ENCODE measurements at places on chromosomes 7 and 10. TPM values are rescaled to one million over a fixed set of nuclear protein-coding genes. Genes with fewer than 3 reads are reported as not detected.

Gene COL28A1
- 0.16 TPM for polyA plus RNA-seq

Gene CYTH3
- 34.8 TPM for polyA plus RNA-seq

Gene TUBAL3
- polyA plus RNA-seq = not detected

Gene SMARCD3
- polyA plus RNA-seq = 43.8 TPM

Gene PDE6C
- polyA plus RNA-seq = not detected

Gene CRTAC1
- polyA plus RNA-seq = not detected

Gene PRSS37
- not detected for polyA plus RNA-seq

Gene JAKMIP3
- polyA plus RNA-seq = 0.09 TPM

Gene SLC13A1
- polyA plus RNA-seq = not detected

- DNase-seq = no peak
Measured at GRCh38 chr10:121593281-121594075, 4.8 kb downstream of the FGFR2 start.

- DNase-seq = no peak
Measured at GRCh38 chr7:127905021-127905420, 126.2 kb downstream of the LRRC4 start.

DNA sequence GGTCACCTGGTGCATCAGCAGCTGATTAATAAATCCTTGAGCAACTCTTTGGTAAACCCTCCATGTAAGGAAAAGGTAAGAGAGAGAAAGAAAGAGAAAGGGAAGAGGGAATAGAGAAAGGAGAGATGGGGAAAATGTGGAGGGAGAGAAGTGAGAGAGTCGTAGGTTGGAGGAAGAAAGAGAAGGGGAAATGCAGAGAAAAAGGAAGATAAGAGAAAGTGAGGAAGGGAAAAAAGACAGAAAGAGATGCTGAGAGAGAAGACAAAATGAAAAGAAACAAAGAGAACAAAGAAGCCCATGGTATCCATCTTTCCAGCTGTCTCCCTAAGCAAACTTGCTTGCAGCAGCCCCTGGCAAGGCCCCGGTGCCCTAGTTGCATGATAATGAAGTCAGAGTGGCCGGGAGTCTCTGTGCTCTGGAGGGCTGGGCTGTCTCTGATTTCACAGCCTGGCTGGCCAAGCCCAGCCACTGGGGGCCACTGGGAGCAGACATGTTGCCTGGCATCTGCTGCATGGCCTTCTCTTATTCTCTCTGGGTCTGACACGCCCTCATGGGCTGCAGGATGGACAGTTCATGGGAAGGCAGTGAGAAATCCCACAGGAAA, 48.4 kb downstream of the PRR15 start:
- DNase-seq = no peak

DNA sequence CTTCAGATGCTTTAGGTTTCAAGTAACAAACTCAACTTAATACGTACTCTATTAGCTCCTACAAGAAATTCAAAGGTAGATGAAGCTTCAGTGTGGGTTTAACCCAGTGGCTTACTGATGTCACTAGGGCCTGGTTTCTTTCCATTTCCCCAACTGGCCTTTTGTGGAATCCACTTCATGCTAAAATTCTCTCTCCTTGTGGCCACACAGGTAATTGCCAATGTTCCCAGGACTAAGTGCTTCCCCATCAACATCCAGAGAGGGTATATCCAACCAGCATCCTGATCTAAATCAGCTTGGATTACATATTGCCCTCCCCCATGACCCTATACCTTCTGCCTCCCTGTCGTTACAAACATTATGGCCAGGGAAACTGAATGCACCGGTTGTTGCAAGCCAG, 10.7 kb downstream of the FBXL13 start:
- no peak for DNase-seq

DNA sequence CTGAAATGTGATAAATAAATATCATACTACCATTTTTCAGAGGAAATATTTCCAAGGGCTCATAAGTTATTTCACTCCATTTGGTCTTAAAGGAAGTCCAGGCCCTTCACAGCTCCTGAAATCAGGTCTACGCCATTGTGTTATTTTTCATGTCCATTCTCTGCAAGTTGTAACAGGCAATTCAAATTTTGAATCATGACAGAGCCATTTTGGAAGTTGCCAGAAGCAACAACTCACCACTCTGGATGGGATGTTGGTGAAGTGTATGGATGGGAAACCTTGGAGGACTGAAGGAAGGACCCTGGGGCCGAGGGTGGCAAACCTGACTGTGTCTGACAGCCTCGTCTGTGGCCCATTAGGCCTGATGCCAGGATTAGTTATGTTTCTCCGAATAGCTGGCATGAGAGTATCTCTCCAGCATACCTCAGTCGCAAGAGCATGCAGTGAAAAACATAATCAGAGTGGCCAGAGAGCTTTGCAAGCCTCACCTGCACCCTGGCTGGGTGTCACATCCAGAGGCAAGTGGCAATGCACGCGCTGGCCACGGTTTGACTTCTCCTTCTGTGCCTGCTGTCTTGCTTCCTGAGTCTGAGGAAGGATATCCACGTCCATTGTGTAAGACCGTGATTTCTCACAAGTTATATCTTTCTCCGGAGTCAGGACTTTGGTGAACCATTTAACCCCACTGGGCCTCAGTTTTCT, 87.1 kb downstream of the NRP1 start:
- DNase-seq = no peak

- no peak for DNase-seq
Measured at GRCh38 chr10:106711313-106711906, 453.1 kb downstream of the SORCS1 start.

DNA sequence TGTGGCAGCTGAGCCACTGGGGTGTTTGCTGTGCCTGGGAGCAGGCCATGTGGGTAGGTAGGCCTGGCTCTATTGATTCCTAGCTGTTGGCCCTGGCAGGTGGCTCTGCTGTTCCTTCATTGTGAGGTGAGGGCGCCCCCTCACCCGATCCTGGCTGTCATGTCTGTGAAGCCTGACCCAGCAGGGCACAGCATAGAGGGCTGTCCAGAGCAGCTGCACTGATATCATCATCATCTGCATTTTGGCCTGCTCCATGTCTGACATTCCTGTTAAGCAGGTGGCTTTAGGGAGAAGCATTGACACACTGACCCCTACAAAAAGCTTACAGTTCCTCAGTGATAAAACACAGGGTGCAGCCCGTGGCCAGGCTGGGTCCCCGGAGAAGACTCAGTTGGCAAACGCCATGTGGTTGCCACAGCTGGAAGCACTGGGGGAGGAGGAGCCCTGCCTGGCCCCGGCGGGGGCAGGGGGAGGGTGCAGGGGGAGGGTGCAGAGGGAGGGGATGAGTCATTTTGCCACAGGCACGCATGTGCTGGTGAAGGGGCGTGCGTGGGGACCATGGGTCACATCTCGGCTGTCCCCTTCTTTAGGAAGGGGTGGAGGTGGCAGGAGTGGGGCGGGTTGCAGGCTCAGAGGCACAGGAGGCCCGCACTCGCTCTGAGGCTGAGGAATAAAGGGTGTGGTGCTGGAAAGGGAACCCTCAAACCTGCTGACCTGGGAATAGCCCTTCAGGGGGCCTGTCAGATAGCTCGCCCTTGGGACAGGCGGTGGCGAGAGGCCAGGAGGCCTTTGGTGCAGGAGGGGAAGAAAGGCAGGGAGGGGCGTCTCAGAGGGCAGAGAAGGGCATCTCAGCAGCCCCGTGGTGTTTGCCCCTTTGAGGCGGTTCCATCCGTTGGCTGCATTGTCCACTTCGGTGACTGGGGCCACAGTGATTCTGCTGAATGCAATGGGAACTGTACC, 31.6 kb downstream of the IKZF1 start:
- DNase-seq = no peak

- DNase-seq = peak; percentile 32
Measured at GRCh38 chr7:44309271-44310091, 15.9 kb downstream of the CAMK2B start.

DNA sequence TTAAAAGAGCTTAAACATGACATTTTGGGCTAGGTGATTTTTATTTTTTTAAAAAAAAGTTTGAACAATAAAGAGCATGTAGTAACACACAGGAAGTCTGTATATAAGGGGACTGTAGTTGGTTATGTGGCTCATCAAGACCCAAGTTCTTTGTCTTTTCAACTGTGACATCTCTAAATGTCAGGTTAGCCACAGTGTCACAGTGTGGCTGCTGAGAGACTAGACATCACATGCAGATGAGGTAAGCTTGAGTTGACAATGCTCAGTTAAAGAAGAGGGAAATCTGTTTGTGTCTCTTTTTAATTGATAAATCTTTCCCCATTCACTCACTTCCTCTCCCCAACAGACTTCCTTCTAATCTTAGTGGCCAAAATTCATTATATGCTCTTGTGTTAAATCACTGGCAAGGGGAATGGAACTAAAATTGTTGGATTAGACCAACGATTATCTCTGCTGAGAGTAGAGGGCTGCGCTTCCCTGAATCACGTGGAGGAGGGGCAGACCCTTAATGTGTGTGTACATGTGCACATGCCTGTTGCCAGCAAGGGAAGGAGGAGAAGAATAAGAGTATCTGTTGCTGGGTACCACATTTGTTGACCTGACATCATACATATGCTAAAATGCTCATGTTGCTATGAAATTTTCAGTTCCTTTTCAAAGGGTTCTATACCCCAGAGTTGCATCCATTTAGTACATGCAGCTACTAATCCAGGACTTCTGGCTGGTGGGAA, 78.3 kb downstream of the MMRN2 start:
- no peak for DNase-seq

GRCh38 chr7:95517870-95518269, 32.1 kb downstream of the ASB4 start:
- DNase-seq = no peak

DNA sequence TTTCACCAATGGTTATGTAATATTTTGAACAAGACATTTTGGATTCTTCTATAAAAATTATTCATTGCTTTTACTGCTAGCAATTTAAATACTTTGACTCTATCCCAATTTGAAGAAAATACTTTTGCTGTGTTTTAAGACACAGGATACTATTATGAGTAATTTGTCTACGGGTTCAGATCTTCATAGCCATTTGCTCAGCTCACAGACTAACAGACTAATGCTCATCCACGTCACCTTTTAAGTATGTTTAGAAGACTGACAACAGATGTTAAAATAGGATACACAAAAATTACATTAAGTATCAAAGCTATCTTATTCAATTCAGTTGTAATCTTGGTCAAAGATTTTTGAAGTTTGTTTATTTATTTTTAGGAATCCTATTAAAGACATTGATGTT, 251.3 kb upstream of the CHRM2 start:
- peak; percentile 23 for DNase-seq

DNA sequence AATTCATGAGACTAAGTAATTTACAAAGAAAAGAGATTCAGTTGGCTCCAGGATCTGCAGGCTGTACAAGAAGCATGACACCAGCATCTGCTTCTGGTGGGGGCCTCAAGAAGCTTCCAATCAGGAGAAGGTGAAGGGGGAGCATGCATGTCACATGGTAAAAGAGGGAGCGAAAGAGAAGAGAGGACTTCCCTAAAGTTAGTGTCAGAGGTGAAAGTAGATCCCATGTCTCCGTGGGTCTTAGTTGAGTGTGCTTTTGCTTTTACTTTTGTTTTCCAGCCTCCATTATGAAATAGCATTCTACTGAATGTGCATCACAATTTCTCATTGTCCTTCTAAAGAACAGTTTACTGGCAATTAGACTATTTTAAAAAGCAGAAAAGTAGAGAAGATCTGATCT, 213.6 kb upstream of the FZD1 start:
- no peak for DNase-seq

DNA sequence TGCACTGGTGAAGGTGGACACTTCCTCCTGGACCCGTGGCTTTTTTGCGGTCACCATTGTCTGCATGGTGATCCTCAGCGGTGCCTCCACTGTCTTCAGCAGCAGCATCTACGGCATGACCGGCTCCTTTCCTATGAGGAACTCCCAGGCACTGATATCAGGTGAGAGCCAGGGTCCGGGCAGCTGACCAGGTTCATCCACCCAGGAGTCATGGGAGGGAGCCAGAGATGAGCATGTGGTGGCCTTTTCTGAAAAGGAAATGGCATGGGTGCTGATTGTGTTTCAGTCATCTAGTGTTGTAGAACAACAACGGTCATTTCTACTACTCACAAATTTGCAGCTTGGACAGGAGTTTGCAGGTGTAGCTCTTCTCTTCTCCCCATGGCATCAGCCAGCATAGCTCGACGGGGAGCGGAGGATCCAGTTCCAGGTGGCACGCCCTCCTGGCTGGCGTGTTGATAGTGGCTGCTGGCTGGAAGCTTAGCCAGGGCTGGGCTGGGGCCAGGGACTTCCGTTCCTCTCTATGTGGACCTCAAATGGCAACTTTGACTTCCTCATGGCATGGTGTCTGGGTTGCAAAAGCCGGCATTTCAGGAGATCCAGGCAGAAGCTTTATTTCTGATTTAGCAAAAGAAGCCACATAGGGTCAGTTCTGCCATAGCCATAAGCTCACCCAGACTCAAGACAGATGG, 32.7 kb downstream of the SLC29A3 start:
- no peak for DNase-seq

DNA sequence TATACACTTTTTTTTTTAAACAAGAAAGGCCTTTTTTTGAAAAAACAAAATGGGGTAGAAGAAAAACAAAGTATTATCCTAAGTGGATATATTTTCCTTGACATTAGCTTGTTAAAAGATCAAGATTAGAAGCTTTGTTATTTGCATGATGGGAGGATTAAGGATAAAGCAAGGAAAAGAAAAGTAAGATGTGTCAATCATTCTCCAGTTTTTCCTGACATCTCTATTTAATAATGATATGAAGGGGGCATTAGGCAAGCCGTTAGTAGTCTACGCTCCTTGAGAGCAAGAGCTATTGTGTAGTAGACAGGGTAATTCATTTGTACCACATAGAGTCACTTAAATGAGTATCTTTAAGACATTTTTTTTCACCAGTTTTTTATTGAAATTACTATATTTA, 137.6 kb downstream of the RNF133 start:
- DNase-seq = no peak

DNA sequence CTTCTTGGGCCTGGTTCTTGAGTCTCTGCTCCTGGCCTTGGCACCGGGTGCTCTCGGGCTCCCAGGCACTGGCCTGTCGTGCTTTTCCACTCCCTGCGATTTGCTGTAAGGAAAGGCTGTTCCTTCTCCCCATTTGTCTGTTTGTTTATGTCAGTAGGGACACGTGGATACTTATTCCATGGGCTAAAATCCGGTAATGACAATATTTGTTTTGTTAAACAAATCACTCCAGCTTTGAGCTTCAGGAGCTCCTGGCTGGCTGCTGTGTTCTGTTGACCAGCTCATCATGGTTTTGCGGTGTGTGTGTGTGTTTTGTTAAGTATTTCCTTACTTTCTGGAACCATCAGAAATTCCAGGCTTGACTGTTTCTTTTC, 17.5 kb upstream of the JAKMIP3 start:
- no peak for DNase-seq

DNA sequence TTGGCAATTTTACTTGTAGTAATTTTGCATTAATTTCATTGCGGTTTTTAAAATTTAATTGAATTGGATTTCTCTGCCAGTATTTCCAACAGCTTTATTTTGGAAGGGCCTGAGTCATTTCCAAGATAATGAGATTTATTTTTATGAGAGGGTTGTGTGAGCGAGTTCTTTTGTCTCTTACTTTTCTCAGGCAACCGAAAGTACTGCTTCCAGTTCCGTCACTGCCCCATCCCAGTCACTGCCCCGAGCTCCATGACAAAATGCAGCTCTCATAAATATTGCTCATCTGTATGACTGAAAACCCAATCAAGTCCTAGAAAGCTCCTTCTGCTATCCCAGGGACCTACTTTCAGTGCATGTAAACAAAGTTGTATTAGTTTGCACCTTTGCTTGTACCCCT, 468.4 kb upstream of the SEMA3D start:
- no peak for DNase-seq
